ENCODE measurements at places on chromosomes 12 and 14. TPM values are rescaled to one million over a fixed set of nuclear protein-coding genes. Genes with fewer than 3 reads are reported as not detected.

The EPYC gene
- polyA plus RNA-seq = not detected

The KIF26A gene
- not detected for polyA plus RNA-seq

The MTA1 gene
- 9.6 TPM for polyA plus RNA-seq

The DTX1 gene
- not detected for polyA plus RNA-seq

The AP5M1 gene
- polyA plus RNA-seq = 41.8 TPM

The DDX11 gene
- 5.6 TPM for polyA plus RNA-seq

The SERPINA1 gene
- polyA plus RNA-seq = 0.16 TPM

The POU6F1 gene
- 2.4 TPM for polyA plus RNA-seq

The TEX52 gene
- not detected for polyA plus RNA-seq

The PLEKHH1 gene
- polyA plus RNA-seq = not detected

The RPGRIP1 gene
- not detected for polyA plus RNA-seq

The NUBPL gene
- polyA plus RNA-seq = 9.8 TPM

The GLIPR1L1 gene
- polyA plus RNA-seq = not detected

The TMEM179 gene
- not detected for polyA plus RNA-seq

The CEP290 gene
- 14.2 TPM for polyA plus RNA-seq

The EML5 gene
- 0.25 TPM for polyA plus RNA-seq

The PAX9 gene
- polyA plus RNA-seq = 0.19 TPM

The CCDC197 gene
- polyA plus RNA-seq = not detected

The SLC6A15 gene
- polyA plus RNA-seq = 2.0 TPM

The PLBD2 gene
- polyA plus RNA-seq = 58.5 TPM

The OXA1L gene
- polyA plus RNA-seq = 48.1 TPM

The SIX6 gene
- polyA plus RNA-seq = not detected

The OR6S1 gene
- not detected for polyA plus RNA-seq

The ACOT6 gene
- not detected for polyA plus RNA-seq

The DEPDC4 gene
- 1.5 TPM for polyA plus RNA-seq

The KLHDC1 gene
- polyA plus RNA-seq = 4.1 TPM

The PZP gene
- not detected for polyA plus RNA-seq

The CIROP gene
- polyA plus RNA-seq = 0.09 TPM

The WSCD2 gene
- polyA plus RNA-seq = not detected

The BDKRB2 gene
- polyA plus RNA-seq = 13.3 TPM

The MAP3K12 gene
- 8.7 TPM for polyA plus RNA-seq

The RND1 gene
- not detected for polyA plus RNA-seq

The B4GALNT1 gene
- 5.4 TPM for polyA plus RNA-seq

The GPD1 gene
- polyA plus RNA-seq = not detected

The SLC25A21 gene
- polyA plus RNA-seq = 0.26 TPM

The DCN gene
- 504 TPM for polyA plus RNA-seq

The OR4E2 gene
- polyA plus RNA-seq = not detected

The SOAT2 gene
- polyA plus RNA-seq = 0.33 TPM

The ZNF891 gene
- polyA plus RNA-seq = 0.25 TPM

The IQSEC3 gene
- not detected for polyA plus RNA-seq

The CD163 gene
- polyA plus RNA-seq = not detected

The SLC17A8 gene
- not detected for polyA plus RNA-seq

The KITLG gene
- polyA plus RNA-seq = 34.8 TPM

The LUM gene
- polyA plus RNA-seq = 584 TPM

The HOXC4 gene
- polyA plus RNA-seq = 3.1 TPM

The NUAK1 gene
- polyA plus RNA-seq = 13.4 TPM

Measured in GM23248 (cell line).